ENCODE measurements at places on chromosomes 6 and 20.

- DNase-seq, result no peak
Measured at GRCh38 chr6:44537306-44538049, 150.0 kb downstream of the CDC5L start.

DNA sequence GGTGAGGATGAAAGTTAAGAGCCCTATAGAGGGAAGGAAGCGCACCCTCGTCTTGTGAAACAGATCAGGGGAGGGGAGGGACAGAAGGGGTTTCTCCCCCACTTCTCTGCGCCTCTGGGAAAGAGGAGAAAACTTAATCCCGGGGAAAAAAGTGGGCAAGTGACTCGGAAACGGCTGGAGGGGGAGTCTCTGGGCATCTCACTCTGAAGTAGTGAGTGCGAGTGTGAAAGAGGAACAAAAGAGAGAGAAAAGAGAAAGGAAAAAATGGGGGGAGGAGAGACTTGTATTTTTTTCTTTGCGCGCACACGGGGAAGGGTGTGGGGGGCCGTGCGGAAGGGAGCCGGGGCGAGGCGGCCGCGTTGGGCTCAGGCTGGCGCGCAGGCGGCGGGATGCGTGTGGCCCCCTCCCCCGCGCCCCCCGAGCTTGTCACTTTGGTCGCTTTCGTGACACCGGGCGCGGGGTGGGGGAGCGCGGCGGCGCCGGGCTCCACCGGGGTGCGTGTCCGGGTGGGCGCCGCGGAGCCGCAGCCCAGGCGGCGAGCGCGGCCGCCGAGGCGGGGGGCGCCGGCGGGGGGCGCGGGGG lies 454 bp downstream of the L3MBTL3 start:
- DNase-seq, result no peak

- DNase-seq, result no peak
Measured at GRCh38 chr20:11271319-11271718, 597.5 kb upstream of the JAG1 start.

DNA sequence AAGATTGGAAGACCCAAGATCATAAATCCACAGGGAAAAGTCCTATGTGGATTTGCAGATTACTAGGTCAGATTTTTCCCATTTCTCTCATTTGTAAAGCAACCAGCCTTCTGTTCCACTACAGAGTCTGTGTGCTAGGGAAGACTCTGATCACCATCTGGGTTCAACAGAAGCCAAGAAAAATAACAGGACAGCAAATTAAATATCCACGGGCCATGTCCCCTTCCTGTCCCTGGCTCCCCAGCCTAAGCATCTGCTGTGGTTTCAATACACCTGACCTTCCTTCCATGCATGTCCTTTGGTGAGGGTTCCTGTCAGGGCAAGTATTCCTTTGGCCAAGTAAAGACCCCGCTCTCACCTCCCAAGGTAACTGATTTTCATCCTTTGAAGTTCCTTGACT lies 558.8 kb downstream of the KIF16B start:
- DNase-seq, result no peak

GRCh38 chr6:110265273-110265672 lies 85.0 kb downstream of the CDC40 start:
- no peak for DNase-seq

DNA sequence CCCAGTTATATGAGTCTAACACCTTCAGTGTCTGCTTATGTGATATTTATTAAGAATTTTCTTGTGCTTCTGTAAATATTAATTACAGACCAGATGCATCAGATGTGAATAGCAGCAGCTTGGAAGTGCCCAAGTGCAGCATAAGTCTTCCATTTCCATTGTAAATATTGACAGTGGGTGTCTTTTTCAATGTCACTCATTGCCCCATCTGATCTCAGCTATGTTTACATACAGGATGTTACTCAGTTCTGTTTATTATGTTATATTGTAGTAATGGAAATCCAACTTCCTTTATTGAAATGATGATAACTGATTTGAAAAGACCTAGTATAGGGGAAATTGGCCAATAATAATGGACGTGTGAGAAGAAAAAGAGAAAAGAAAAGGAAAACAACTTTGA lies 296.7 kb downstream of the SAMD5 start:
- no peak for DNase-seq

DNA sequence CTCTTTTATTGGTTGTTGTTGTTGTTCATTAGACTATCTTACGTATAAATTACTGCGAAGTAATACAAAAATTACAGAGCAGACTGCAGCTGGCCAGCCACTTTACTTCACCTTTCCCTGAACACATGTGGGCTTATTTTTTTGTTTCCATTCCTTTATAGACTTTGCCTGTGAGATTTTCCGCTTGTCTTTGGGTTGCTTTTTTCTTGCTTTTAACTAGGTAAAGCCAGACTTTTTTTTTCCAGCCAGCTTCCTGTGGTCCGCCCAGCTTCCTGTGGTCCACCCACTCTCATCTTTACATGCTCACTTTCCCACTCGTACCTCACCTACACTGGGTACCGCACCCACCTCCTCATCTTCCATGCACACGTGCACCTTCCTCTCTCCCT lies 79.0 kb downstream of the IPCEF1 start:
- DNase-seq, result no peak

DNA sequence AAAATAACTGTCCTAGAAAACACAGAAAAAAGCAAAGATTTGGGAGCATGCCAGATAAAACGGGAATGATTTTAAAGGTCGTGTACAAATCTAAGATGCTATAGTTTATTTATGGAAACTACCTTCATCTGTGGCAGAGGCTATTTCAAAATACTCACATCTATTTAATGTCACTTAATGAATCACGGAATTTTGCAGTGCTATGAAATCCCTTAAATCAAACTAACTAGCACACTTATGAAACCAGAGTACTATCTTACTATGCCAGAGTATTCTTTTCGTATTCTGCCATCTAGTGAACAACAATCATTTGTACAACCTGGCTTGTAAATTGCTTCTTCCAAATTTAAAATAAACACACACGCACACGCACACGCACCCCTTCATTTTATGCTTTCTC lies 77.9 kb upstream of the BMP5 start:
- no peak for DNase-seq

DNA sequence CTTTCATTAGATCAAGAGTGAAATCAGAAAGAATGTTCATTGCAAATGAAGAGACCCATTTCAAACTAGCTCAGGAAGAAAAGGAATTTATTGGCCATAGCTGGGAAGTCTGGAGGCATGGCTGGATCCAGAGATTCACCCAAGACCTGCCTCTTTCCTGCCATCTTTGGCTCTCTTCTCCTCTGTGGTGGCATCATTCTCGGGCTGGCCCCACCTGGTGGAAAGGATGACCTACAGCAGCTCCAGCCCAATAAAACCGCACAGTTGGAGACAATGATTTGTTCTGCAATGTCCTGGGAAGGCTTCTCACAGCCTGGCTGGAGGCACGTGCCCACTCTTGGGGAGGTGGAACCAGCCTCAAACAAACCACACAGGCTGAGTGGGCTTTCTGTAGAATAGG lies 18.1 kb upstream of the FERMT1 start:
- no peak for DNase-seq

GRCh38 chr20:39849664-39850063 lies 839.4 kb downstream of the MAFB start:
- DNase-seq, result no peak

- DNase-seq, result no peak
Measured at GRCh38 chr6:167455371-167455770, 130.5 kb downstream of the TTLL2 start.

DNA sequence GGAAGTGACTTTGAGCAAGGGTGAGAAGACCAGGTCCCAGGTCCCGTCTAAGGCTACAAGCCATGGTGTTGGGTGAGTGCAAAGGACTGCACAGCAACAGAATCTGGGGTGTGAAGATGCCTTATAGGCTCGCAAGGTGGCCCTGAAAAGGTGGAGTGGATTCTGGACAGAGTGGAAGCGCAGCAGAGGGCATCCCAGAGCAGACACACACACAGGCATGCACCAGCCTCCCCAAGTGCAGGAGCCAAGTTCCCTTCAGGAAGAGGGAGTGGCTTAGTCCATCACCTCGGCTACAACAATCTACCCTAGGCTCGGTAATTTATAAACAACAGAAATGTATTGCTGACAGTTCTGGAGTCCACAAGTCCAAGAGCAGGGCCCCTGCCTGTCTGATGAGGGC lies 180.1 kb upstream of the PDE10A start:
- DNase-seq, result no peak

GRCh38 chr6:66538551-66539135 lies 831.6 kb upstream of the EYS start:
- no peak for DNase-seq

DNA sequence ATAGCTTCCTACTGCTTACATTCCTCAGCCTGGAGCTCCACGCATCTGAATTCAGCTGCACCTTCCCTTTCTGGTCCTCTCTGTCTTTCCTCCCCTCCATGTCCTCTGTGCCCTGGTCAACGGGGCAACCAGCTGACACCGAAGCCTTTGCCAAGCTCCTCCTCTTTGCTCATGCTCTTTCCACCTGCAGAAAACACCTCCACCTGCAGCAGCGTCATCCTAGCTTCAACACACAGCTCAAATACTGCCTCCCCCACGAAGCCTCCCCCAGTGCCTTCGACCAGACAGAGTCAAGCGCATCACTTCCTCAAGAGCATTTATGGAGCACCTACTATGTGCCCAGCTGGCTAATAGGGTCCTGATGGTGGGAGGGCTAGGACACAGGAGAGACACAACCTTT lies 9.2 kb downstream of the CDH22 start:
- no peak for DNase-seq

DNA sequence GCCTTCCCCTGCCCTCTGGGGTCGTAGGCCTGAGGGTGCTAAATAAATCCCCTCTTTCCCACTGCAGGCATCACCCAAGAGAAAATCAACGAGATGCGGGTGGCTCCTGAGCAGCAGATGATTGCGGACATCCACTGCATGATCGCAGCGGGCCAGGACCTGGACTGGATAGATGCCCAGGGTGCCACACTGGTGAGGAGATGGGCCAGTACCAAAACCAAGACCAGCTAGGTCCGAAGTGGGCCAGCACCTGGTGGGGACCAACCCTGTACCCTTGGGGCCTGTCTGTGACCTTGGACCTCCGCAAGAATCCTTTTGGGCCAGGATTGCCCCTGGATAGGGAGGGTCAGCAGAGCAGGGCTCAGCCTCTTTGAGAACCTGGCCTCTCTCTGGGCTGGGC lies 23.6 kb upstream of the FAM83D start:
- no peak for DNase-seq

- no peak for DNase-seq
Measured at GRCh38 chr6:100879317-100879716, 1.8 kb downstream of the ASCC3 start.

DNA sequence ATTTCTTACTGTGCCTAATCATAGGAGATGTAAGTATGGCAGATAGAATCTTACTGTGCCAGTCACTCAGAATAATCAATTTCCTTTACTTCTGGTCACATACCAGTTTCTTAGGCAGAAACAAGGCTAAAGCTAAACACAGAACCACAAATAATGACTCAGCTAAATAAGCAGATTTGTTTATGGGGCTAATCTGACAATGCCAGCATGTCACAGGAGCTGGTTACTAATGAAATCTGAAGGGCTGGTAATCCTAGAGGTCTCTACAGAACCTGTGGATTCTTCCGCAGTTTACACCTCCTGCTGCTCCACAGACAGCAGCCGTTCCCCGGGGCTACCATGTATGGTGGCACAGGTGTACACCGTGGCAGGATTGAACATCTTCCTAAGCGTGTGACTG lies 80.8 kb downstream of the LYRM4 start:
- DNase-seq, result no peak

DNA sequence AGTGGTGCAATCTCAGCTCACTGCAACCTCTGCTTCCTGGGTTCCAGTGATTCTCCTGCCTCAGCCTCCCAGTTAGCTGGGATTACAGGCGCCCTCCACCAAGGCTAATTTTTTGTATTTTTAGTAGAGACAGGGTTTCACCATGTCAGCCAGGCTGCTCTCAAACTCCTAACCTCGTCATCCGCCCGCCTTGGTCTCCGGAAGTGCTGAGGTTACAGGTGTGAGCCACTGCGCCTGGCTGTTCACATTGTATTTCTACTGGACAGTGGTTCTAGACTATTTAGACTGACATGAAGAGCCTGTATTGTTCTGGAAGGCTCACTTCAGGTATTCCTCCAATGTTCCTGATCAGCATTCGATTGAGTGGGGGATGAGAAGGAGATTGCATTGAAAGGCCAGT lies 14.8 kb upstream of the OVOL2 start:
- no peak for DNase-seq

DNA sequence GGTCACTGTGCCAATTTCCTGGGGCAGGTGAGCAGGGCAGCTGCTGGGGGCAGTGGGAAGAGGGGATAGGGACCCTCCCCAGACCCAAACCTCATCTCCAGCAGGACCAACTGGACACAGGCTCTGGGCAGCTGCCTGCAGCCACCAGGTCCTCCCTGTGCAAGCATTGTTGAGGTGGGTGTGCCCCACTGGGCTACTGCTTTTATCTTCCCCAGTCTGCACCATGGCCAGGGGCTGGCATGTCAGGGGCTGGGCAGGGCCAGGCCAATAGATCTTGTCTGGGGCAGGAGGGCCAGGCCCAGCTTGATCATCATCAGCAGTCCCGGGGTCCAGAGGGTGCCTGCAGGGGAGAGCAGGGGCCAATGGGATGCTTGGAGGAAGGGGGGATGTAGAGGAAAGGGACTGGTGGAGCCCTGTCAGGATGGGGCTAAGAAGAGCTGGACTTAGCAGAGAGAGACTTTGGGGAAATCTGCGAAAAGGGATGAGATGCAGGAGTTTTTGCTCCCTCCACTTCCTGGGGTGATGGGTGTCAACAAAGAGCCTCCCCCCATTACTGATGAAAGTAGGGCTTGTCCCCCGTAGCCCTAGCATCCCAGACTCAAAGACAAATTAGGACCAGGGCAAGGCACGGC lies 5.7 kb downstream of the EBF4 start:
- DNase-seq, result no peak

DNA sequence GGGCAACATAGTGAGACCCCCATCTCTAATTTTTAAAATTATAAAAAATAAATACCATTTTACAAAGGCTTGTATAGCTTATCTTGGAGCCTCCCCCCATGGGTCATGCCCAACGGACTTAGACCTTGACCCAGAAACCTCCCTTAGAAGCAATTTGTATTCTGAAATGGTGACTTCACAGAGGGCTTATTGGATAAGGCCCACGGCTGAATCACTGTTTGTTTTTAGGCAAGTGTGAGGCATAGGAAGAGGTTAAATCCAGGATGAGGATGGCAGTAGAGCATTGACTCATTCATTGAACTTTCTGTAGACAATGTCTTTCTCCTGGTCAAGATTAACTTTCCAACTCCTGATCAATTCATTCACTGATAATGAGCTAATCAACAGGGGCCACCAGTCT lies 6.2 kb upstream of the SNAI1 start:
- no peak for DNase-seq

DNA sequence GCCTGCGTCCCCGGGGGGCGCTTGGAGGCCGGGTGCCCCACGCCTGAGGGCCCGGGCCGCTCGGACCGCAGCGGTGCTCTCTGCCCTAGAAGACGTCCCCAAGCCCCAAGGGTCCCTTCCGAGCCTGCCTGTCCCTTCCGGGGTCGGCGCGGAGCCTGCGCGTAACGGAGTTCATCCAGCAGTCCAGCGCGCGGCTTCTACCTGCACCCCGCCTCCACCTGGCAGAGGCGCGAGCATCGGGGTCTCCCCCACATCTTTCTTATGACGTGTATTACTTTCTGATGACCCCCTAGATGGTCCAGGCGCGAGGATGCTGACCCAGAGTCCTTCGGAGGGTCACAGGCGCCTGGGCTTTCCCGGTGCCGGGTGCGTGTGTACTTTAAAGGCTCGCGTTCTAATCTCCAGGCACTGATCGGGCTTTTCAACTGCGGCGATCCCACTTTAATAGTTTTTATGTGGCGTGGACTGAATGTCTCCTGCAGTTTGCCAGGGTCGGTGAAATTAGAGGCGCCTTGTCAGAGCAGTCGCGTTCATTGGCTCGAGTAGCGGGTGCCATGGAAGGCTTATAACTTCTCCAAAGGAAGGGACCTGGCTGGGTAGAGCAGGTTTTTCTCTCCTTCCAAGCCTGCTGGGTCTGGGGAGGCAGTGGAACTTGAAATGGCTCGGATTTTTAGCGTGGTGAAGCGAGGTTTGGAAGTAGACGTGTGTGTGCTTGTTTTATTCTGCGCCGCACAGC lies 912 bp downstream of the EYA4 start:
- DNase-seq, result no peak

All from stimulated activated CD8-positive, alpha-beta memory T cell treated with anti-CD3 and anti-CD28 coated beads, Interleukin-4, amount 100 ng/mL, for 4 hours (primary cell).